ENCODE measurements at places on chromosomes 4 and X.

- no peak for DNase-seq
These were observed 291.6 kb downstream of the ARAP2 start for GRCh38 chr4:35952751-35953150.

DNA sequence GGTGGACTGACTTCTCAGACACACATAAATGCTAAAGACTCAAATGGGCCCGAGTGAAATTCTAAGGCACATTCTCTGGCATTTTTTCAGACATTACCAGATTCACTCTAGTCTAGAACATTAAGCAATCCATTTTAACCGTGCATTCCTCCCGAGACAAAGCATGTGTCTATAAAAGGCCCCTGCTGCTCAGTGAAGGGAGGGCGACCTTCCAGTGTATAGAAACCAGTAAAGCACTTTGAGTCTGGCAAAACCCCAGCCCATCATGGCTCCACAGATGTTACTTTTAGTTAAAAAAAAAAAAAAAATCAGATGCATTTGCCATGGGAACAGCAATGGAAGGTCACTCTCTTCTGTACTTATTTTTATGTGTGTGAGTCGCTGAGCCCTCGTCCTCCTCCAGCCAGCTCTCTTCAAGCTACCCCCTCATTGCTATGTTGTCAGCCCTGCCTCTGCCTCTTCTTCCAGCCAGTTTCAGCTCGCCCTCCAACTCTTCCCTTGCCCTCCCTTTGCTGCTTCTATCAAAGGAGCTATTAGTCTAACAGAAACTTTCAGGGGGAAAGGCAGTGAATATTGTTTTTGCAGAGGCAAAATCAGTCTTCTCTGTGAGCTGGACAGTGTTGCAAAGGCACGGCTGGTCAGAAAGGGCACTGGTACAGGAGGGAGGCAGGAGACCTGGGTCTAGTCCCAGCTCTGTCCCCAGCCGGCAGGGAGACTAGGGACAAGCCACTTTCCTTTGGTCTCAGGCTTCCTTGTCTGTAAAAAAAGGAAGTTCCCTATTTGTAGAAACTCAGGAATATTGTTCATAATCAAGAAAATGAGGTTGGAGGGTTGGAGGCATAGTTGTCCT, 644.2 kb downstream of the ZNF674 start:
- DNase-seq: peak; percentile 37

GRCh38 chr4:137213372-137214173, 318.7 kb downstream of the PCDH18 start:
- DNase-seq: peak; percentile 68

- peak; percentile 87 for DNase-seq
These were observed 62.3 kb upstream of the PGRMC2 start for GRCh38 chr4:128349921-128350320.

Measured in fibroblast of mammary gland (primary cell).